Motor neuron (in vitro differentiated cells): ENCODE measurements at places on chromosomes 6 and 20. TPM values are rescaled to one million over a fixed set of nuclear protein-coding genes. Genes with fewer than 3 reads are reported as not detected.

The PRRC2A gene
- 53.2 and 55.4 TPM in 2 replicates for total RNA-seq

The BPIFA1 gene
- total RNA-seq = not detected in 2 replicates

The LY6G6D gene
- total RNA-seq = not detected in 2 replicates

The SYTL3 gene
- 1.0 and 1.2 TPM in 2 replicates for total RNA-seq

The SLC17A4 gene
- total RNA-seq = 0.52 and 0.58 TPM in 2 replicates

The MEI4 gene
- 0.15 and 0.19 TPM in 2 replicates for total RNA-seq

The SCAND1 gene
- 28.5 and 84.4 TPM in 2 replicates for total RNA-seq

The FOXC1 gene
- total RNA-seq = 24.3 and 25.6 TPM in 2 replicates

The SCGN gene
- total RNA-seq = 7.0 and 9.8 TPM in 2 replicates

The SRPK1 gene
- total RNA-seq = 30.6 and 33.9 TPM in 2 replicates

The GMNN gene
- total RNA-seq = 11.9 and 12.1 TPM in 2 replicates

The PRRT1 gene
- 0.54 and 1.4 TPM in 2 replicates for total RNA-seq

The CCN6 gene
- total RNA-seq = 0.59 and 0.68 TPM in 2 replicates

The SLC4A11 gene
- 0.14 and 0.26 TPM in 2 replicates for total RNA-seq
